ENCODE measurements at places on chromosomes 7 and 10.

GRCh38 chr7:155392726-155393570 is 65.0 kb upstream of the EN2 start:
- no peak for DNase-seq

DNA sequence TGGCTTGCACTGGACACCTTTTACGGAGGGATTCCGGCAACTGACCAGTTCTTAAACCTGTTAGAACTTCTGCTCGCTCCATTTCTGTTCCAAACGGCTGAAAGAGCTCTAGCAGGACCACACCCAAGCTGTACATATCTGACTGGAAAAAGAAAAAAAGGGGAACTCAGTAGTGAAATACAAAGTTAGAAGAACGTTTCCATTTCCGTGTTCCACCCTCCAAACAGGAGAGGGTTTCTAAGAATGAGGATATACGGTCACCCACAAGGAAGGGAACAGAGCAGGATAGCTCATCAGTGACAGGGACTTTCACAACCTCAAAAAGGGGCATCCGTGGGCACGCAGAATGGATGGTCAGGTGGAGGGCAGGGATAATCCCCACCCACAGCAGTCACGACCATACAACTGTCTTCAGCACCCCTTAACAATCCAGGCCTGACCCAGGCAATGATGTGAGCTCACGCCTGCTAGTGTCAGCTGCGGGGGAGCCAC is 4.3 kb upstream of the ANKRD61 start:
- no peak for DNase-seq

- peak; percentile 25 for DNase-seq
Observed at GRCh38 chr10:130300608-130301020, 164.4 kb downstream of the GLRX3 start.

- DNase-seq: no peak
Observed at GRCh38 chr7:107414198-107414597, 55.7 kb upstream of the GPR22 start.

All from activated CD4-positive, alpha-beta T cell treated with anti-CD3 and anti-CD28 coated beads for 4 hours (primary cell).